ENCODE measurements at places on chromosomes 1 and 21.

- DNase-seq: no peak
Observed at GRCh38 chr21:27756191-27756590, 789.3 kb upstream of the ADAMTS5 start.

- peak; percentile 46 for DNase-seq
Observed at GRCh38 chr1:111221633-111222291, 5.8 kb upstream of the CHI3L2 start.

GRCh38 chr1:228131766-228132165 lies 8.3 kb upstream of the GUK1 start:
- DNase-seq: no peak

DNA sequence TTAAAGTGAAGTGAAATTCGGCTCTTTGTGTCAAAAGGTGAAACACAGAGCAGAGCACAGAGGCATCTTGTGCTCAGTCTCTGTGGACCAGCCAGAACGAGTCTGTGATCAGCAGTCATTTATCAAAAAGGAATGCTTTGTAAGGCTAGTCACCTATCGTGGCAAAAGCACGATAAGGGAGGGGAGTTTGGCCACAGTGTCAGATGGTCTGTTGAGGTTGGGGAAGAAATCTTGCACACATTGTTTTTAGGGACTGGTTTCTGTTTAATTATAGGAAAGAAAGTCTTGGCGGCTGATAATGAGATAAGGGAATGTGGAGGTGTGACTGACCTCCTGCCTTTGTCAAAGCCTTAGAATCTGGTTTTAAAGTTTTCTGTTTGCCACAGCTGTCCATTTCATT lies 58.2 kb upstream of the KIAA1614 start:
- DNase-seq: no peak

DNA sequence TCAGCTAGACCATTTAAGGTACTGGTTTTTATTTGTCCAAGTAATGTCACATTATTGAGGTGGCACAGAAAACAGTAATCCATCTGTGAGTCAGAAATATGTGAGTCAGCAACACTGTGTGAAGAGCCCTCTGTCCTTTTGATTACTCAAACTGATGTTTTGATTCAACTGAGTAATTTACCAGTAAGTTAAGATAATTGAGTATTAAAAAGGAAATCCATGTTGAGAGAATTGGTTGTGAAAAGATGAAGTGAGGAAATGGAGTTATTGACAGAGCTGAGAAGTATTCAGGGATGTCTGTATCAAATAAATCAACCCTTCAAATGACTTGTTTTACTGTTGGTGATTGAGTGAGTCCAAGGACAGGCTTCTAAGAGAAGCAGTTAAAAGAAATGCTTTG lies 302.7 kb upstream of the SGIP1 start:
- DNase-seq: no peak

DNA sequence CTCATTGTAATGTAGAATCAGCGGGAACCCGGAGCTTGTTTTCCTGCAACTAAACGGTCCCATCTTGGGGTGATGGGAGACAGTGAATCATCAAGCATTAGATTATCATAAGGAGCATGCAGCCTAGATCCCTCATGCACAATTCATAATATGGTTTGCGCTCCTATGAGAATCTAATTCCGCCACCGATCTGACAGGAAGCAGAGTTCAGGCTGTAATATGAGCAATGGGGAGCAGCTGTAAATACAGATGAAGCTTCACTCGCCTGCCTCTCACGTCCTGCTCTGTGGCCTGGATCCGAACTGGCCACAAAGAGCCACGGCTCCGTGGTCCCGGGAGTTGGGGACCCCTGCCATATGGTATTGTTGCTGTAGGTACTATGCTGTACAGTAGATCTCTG lies 1.6 kb downstream of the IFI44 start:
- no peak for DNase-seq

GRCh38 chr1:235808223-235808622 lies 58.5 kb downstream of the LYST start:
- DNase-seq: no peak

GRCh38 chr1:187588917-187589316 lies 760.2 kb downstream of the PLA2G4A start:
- no peak for DNase-seq

DNA sequence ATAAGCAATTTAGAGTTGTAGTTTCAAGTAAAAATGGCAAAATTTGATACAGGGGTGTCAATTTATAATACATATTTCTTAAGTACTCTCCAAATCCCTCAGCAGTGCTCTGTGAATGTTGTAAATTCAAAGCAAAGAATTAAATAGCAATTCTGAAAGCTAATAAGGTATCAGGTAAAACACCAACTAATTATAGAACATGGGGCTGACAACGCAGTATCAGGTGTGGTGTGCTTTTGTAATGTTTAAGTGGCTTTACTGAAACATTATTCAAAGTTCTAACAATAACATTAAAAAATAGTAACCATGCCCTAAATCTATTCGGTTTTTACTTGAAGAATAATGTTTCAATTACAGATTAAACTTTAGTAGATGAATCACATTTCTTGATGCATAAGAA lies 1271.2 kb upstream of the ADGRL2 start:
- no peak for DNase-seq

GRCh38 chr1:147417024-147417423 lies 124.3 kb upstream of the BCL9 start:
- DNase-seq: no peak

DNA sequence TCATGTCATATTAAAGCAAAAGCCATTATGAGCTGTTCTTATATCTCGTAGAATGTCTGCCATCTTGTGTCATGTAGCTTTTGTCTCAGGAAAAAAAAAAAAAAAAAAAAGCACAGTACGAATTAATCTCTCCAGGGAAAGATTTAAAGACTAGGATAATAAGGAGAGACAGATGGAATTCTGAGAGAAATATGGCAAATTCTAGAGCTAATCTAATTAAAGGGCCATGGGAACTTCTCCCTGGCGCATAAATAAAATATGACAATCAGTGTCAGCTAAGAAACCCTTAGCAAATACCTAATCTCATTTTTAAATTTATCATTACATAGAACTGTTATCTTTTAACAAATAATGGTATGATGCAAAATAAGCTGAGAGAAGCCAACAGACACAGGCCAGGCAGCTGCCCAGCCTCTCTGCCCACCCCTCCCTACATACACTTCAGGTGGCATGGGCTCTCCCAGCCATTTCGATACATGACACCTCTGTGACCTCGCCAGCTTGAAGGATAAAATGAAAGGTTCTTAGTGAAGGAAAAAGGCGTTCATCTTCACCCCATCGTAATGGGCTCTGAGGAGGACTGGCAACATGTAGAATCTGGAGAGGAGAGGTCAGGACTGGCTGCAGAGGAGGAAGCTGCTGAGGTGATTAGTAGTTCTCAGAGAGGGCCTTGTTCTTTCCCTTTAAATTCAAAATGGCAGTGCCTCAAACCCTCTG lies 39.8 kb downstream of the DISC1 start:
- DNase-seq: no peak

GRCh38 chr1:180513531-180513930 lies 11.2 kb upstream of the ACBD6 start:
- DNase-seq: no peak

DNA sequence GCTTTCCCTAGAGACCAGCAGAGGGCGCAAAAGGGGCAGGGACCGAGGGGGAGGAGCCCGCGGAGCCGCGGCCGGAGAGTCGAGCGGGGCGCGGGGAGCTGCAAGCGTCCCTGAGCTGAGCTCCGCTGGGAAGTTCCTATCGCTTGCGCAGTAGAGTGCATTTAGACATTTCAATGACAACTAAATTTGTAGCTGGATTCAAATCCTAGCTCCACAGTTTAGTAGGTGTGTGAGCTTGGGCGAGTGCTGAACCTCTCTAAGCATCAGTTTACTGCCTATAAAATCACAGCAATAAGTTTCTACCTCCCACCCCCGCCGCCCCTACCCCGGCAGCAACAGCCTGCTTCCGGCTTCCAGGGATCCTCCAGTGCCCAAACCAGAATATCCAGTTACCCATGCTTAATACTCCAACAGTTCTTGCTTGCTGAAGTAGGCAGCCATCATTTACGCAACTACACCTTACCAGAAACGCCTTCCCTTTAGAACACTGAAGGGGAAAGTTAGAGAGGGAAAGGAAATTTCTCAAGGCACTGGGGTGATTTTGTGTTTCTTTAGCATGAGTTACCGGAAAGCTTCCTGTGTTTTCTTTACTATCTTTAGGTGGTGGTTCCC lies 9.1 kb downstream of the TLR5 start:
- DNase-seq: peak; percentile 89

- DNase-seq: no peak
Observed at GRCh38 chr1:151936653-151937052, 27.3 kb upstream of the THEM4 start.

DNA sequence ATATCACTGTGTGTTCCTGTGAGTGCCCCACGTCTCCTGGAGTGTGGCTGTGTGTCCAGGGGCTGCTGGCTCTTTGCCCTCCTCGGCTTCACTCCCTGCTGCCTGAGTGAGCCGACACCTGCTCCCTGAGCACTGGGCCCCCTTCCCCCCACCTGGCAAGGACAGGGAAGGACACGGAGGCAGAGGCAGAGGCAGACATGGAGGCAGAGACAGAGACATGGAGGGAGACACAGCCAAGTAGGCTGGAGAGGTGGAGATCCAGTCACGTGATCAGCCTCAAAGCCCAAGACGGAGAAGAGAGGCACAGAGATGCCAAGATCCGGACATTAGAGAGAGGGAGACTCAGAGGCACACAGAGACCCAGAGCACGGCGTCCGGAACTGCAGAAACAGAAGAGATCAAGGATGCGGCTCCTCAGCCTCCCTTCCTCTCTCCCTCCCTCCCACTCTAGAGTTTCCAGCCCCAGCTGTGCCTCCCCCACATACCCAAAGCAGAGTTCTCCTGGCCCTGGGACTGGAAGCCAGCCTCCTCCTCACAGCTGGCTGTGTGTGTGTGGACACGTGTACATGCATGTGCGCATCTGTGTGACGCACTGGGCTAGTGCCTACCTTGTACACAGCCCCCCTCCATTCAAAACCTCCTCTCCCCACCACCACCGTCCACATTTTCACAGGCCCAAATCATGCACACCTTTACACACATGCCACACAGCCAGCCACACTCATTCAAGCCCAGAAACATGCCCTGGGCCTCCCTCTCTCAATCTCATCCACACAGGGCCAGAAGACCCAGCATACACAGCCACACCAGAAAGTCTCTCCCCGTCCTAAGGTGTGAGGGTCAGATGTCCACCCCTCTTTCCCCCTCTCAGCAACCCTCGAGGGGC lies 39.1 kb upstream of the WASF2 start:
- no peak for DNase-seq

Data from germinal center (tissue), 1 donor.